Activated B cell treated with CpG ODN at 0.5 μM for 24 hours (primary cell): ENCODE measurements at places on chromosomes 5 and 9. TPM values are rescaled to one million over a fixed set of nuclear protein-coding genes. Genes with fewer than 3 reads are reported as not detected.

Gene DMRT2
- total RNA-seq, result not detected in 2 replicates

Gene LCN15
- not detected in 2 replicates for total RNA-seq

Gene PTBP3
- total RNA-seq, result 106 and 125 TPM in 2 replicates

GRCh38 chr5:109063223-109063622 is 315.5 kb downstream of the FER start:
- no peak for DNase-seq

- no peak for DNase-seq
Measured at GRCh38 chr5:96967400-96967799, 31.5 kb downstream of the LNPEP start.

DNA sequence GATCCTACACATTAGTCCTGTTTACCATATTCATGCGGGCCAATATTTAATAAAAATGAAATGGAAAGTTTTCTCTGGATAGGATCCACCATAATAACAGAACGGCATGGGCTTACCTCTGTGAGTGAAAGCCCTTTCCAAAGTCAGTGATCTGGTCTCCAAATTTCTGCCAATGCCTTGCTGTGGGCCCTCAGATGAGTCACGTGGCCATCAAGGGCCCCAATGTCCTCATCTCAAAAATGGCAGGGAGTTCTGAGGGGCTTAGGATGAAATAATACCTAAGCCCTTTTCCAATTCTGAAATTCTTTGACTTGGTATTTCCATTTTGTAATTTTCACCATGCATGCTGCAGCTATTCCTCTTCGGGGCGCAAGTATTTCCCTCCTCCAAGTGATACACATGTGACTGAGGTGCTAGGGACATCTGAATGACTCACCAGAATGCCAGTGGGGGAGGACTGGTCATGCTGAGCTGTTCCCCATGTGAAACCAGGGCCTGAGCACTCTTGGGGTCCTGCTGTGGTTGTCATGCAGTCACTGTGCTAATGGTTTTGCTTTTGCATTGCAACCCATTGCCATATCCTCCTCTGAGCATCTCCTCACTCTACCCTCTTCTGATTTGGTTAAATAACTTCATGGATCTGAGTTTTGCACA is 35.0 kb downstream of the ITK start:
- DNase-seq, result no peak

- no peak for DNase-seq
Measured at GRCh38 chr9:84499969-84500582, 159.5 kb upstream of the SLC28A3 start.

GRCh38 chr9:76101491-76101890 is 211.0 kb downstream of the PCSK5 start:
- DNase-seq, result no peak

- no peak for DNase-seq
Measured at GRCh38 chr5:149237662-149238061, 34.0 kb upstream of the AFAP1L1 start.

DNA sequence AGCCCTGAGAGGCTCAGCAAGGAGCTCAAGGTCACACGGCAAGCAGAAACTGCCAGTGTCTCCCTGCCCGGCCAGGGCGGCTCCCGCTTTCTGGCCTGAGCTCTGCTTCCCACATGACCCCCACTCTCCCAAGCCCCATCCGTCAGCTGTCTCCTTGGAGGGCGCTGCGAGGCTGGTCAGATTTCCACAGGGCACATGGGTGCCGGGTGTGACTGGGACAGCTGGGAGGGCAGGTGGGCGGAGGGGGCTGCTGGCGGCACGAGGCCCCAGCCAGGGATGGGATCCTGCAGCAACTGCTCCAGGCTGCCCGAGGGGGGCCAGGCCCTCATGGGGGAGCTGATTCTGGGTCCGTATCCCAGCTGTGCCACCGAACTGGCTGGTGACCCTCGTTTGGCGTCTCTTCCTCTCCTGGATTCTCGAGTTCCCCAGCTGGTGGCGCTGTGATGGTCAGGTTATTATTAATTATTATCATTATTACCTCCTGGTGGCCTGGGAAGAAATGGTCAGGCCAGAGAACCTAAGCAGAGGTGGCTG is 12.9 kb upstream of the WDR38 start:
- DNase-seq, result no peak

GRCh38 chr5:62689599-62690368 is 111.2 kb downstream of the LRRC70 start:
- DNase-seq, result no peak

DNA sequence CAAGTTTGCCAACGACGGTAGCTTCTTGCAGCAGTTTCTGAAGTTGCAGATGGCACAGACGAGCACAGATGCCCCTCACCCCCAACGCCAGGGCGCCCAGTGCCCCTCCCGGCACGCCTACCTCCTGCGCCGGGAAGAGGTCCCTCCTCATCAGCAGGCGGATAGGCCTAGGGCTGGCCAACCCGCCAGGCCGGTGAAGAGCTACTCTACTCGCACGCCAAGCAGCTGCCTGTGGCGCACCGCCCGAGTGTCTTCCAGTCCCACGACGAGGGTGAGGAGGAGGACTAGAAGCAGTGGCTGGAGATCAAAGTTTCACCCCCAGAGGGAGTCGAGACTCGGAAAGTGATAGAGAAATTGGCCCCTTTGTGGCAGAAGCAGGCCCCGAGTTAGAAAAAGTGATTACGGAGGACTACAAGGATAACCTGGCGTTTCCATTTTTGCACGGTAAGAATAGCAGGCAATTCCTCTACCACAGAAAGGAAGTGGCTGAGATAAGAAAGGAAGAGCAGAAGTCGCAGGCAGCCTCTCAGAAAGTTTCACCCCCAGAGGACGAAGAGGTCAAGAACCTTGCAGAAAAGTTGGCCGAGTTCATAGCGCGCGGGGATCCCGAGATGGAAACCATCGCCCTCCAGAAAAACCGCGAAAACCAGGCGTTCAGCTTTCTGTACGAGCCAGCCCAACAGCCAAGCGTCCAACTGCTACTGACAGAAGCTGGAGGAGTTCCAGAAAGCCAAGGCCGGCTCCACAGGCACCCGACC is 170.4 kb downstream of the HINT1 start:
- no peak for DNase-seq

GRCh38 chr5:53422539-53422938 is 57.9 kb upstream of the FST start:
- no peak for DNase-seq

GRCh38 chr5:32814141-32814540 is 103.0 kb downstream of the NPR3 start:
- DNase-seq, result no peak

DNA sequence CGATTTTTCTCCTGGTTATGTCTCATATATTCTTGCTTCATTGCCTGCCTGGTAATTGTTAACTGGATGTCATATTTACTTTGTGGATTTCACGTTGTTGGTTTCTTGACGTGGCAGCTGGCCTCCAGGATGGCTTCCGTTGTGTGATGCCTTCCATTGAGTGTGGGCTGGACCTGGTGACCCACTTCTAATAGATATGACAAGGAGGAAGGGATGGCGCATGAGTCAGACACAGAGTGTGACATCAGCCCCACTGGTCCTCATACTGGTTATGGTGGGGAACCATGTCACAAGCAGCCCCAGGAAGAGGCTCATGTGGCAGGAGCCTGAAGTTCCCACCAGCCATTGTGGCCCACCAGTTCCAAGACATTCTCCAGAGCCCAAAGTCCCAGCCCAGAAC is 6.4 kb upstream of the PAEP start:
- no peak for DNase-seq

DNA sequence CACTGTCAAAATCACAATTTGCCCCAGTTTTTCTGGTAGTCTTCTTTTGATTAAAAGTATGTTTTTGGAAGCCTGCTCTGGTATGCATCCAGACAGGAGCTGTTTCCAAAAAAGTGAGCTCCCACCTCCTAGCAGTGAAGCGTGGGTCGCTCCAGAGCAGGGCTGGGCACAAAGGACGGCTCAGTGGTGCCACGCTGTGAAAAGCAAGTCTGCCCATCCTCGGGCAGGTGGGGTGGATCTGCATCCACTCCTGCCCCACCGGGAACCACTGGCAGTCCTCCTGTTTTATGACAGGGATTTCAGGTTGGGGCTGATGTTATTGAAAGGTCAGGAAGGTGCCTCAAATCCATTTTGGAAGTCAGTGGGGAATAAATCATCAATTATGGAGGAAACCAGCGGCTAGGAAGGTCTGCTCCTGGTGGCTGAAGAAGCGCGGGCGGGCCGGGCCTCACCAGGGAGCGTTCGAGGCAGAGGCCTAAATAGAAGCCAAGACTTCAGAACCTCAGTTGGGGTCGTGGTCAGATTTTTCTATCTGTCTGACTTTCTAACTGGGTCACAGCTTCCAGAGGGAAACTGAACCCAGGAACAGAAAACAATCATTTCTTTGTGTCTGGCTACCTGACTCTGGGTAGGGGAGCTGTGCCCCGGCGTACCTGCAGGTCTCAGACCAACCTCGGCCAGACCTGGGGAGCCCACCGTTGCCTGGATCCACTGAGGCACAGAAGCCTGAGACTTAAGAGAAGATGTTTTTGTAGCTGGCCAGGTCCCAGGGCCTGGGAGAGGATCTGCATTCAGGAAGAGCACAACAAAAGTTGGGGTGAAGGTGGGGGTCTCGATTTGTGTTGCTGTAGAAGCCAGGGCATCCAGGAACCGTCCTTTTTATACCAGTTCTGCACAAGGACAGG is 168.1 kb downstream of the PAX5 start:
- no peak for DNase-seq
